ENCODE measurements at places on chromosomes 4 and X. TPM values are rescaled to one million over a fixed set of nuclear protein-coding genes. Genes with fewer than 3 reads are reported as not detected.

AFM gene
- not detected for total RNA-seq

DNA sequence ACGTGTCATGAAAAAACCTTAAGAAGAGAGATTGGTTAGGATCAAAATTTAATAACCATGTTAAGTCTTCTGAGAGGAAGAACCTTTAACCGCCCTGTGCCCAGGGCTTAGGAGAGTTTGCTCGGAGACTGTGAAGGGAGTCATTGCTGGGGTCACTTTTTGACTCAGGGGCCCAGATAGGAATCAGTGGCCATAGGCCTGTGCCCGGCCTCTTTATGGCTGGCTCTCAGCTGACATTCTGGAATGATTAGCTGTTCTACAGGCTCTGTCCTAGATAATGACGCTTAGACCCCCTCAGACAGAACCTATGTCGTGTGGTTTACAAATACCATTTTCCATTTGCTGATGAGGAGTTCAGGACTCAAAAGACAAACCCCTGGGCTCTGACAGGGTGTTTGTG, 174.1 kb downstream of the DCLK2 start:
- no peak for ATAC-seq

FRG2 gene
- 0.69 TPM for total RNA-seq

KLKB1 gene
- total RNA-seq = not detected

- ATAC-seq = peak; percentile 67
These were observed at the start of gene RNF212 for GRCh38 chr4:1113311-1114009. Gene RNF212, minus strand, starts transcription at chr4:1113564. Its CDS starts 100 bp downstream, at chr4:1113464.

TMPRSS11B gene
- not detected for total RNA-seq

CXCL3 gene
- total RNA-seq = not detected

- no peak for ATAC-seq
These were observed 20.7 kb upstream of the CLGN start for GRCh38 chr4:140448162-140448561.
